ENCODE measurements at places on chromosomes 7 and 10. TPM values are rescaled to one million over a fixed set of nuclear protein-coding genes. Genes with fewer than 3 reads are reported as not detected.

The CPN1 gene
- total RNA-seq, result not detected

The PCLO gene
- 7.5 TPM for total RNA-seq

The GPNMB gene
- 14.3 TPM for total RNA-seq

DNA sequence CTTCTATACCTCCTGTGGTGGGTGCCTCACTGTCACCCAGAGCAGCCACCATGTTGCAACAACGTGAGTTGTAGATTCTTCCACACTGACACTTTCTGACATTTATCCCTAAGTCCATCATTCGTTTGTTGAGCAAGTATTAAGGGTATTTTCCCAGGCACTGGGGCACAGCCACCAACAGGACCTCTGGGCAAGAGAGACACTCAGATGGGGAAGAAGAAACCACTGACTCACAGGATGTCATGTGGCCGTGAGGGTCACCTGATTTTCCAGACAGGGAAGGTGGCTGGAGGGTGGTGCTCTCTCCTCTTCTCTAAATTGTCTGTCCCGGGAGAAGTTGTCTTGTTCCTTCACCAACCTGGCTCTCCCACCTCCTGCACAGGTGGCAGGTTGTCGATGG lies 51.7 kb upstream of the PPIF start:
- DNase-seq, result no peak

DNA sequence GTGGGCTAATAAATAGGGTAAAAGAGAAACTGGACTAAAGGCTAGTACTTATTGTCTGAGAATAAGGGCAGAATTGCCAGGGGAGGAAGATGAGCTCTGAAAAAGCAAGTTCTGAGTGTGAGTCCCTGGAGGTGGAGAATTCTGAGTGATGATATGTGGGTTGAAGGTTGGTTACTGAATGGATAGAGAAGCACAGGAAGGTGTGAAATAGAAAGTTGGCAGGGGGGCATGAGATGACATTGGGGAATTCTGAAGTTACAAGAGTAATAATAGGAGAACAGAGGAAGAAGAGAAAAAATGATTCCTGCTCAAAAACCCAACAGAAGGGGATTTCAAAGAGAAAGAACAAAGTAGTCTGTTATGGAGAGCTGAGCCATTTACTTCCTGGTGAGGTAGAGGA lies 76.9 kb downstream of the PRKCQ start:
- no peak for DNase-seq

DNA sequence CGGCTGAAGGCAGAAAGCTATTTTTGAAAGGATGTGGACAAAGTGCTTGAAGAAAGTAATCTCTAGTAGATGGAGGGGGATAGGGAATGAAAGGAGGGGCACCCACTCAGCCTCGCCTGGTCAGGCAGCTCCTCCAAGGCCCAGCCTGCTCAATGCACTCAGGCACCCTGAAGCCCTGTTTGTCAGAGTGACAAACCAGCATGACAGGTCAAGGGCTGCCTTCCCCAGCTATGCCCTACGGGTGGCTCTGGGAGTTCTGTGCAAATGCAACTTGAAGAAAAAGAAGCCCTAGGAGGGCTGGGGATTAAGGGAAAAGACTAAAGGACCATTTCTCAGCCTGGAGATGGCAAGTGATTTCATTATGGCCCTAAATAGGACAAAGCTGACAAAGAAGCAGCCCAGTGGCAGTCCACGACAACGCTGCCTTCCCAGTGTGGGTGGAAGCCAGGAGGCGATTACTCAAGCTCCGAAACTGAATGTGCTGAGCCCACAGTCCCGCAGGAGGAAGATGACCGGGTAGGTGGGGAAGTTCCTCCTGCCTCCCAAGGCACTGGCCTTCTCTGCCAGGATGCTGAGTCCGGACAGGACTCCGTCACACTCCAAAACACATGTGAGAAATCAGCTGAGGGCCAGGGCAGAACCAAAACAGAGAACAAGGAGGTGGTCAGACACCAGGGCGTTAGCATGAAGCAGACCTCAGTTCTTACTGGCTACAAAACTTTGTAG lies 16.3 kb downstream of the LIPA start:
- DNase-seq, result peak; percentile 28

DNA sequence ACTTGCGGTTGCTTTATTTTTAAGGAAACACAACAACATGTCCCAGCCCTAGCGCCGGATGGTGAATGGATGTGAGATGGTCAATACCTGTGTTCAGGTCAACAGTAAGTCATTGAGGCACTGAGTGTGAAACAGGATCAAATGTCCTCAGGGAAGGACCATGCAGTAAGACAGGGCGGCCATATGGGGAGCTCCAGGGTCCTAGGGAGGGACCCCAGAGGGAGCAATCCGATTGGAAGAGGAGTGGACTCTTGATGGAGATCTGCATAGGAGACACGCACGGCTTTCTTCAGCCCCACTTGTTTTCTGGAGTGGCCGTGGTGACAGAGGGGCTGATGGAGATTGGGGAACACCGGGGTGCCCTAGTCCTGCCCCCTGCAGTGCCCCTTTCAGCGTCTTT lies 423.8 kb upstream of the MKI67 start:
- DNase-seq, result no peak

DNA sequence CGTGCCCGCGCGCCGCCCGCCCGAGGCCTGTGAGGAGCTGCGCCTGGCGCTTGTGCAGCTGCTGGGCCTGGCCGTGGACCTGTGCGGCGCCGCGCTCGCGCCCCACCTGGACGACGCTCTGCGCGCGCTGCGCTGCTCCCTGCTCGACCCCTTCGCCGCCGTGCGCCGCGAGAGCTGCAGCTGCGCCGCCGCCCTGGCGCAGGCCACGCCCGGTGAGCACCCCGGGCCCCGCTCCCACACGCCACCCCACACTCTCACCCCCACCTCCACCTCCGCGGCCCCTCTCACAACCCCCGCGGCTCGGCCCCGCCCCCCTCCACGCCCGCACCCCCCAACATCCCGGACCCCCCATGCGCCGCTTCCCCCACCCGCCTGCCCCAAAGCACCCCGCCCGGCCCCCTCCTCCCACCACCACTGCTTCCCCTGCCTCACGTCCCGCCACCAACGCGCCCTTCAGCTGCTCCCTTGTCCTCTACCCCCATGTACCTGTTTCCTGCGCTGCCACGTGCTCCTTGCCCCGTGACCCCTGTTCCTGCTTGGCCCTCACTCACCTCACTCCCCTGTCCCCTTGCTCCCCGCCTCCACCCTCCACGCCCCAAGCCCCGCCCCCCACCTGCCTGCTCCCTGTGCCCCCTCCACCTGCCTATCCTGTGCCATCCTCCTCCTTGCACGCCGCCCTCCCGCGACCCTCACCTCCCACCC lies at the start of gene PRKAR1B:
TSS of gene PRKAR1B (minus strand) at position 178 of the 702 bp plus-strand sequence. CDS start 15,776 bp downstream, outside the sequence.
- no peak for DNase-seq

- DNase-seq, result no peak
These were observed 64.4 kb downstream of the PROSER2 start for GRCh38 chr10:11887381-11888227.

- DNase-seq, result no peak
These were observed 2.0 kb downstream of the SRGN start for GRCh38 chr10:69089638-69090599.

DNA sequence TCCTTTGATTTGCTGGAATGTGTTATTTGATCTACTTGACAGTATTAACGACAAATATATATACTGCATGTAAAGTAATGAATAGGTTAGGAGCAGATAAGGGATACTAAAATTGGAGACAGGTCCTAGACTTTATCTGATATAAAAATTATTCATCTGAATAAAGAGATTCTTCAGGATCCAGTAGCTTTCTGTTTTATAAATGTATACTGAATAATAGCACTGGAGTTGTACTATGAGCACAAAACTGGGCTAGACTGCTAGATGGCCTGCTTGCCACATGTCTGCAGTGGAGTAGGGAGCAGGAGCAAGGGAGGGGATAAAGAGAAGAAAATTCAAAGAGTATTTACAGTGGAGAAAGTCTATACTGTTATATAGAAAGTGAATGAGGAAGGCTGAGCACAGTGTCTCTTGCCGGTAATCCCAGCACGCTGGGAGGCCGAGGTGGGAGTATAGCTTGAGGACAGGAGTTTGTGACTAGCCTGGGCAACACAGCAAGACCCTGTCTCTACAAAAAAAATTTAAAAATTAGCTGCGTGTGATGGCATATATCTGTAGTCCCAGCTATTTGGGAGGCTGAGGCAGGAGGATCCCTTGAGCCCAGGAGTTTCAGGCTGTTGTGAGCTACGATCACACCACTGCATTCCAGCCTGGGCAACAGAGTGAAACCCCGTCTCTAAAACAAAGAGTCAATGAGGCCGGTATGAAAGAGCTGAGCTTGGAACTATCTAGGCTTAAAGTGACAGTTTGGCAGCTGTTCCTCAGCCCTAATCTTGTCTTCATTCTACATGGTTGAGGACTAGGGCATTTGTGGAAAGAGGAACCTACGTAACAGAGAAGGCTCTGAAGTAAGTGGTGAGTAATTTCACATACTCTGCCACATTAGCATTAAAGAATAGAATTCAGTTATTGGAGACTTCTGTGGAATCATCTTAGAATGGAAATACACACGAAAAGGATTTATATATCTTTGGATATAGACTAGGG lies 41.8 kb downstream of the CD36 start:
- DNase-seq, result no peak

DNA sequence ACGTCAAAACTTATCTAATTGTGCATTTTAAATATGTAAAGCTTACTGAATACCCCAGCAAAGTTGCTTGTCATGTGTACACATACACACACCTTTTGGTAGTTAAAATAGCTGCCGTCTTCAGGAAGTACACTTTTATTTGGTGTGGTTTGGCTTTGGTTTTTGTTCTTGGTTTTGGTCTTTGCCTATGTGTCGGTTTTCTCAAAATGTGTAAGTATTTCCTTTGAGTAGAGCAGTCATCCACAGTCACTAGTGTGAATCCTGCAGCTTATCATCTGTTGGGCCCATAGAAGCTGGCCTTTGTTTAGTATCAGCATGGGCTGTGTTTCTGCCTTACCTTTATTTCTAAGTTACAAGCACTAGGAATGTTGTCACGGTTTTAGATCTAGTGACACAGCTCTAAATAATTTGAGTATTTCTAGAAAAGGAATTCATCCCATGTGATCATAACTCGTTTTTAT lies 35.3 kb downstream of the NET1 start:
- DNase-seq, result no peak

DNA sequence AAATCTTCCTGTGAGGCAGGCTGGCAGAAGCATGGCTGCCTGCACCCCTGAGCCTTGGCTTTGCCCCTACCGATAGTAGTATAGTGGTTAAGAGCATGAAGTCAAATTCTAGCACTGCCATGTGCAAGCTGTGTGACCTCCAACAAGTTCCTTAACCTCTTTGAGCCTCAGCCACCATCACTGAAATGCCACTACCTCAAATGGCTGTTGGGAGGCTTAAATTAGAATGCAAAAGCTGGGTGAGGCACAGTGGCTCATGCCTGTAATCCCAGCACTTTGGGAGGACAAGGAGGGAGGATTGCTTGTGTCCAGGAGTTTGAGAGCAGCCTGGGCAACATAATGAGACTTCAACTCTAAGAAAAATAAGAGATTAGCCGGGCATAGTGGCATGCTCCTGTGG lies 8.4 kb downstream of the SFRP5 start:
- no peak for DNase-seq

- no peak for DNase-seq
These were observed 165.9 kb downstream of the CUX1 start for GRCh38 chr7:101983147-101983811.

DNA sequence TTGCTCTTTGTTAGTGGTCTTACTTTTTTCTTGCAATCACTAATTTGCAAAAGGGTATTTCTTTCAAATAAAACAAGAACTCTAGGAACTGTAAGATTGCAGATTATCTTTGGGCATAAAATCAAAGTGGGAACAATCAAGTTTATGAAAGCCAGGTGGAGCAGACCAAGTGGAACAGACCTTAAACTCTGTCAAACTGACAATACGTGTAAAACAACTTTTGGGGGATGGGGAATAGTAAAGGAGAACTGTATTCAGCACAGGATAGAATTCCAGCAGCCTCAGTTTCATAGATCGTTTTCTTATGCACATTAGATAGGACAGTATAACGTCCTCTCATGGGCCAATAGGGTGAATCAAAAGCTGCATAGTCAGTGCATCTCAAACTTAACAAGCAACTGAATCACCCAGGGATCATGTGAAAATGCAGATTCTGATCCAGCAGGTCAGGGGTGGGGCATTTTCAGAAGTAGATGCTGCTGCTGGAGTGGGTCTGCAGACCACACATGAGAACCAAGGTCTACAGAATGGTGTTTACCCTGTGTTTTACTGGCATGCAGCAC lies 120.7 kb downstream of the PIP4K2A start:
- no peak for DNase-seq

GRCh38 chr10:35564341-35564968 lies 40.7 kb upstream of the GJD4 start:
- DNase-seq, result no peak

GRCh38 chr7:155192961-155193640 lies 104.6 kb upstream of the INSIG1 start:
- no peak for DNase-seq

- DNase-seq, result no peak
These were observed 95.6 kb downstream of the SNX13 start for GRCh38 chr7:17844514-17845196.
